ENCODE measurements at places on chromosomes 3 and 15. TPM values are rescaled to one million over a fixed set of nuclear protein-coding genes. Genes with fewer than 3 reads are reported as not detected.

GRCh38 chr3:69821133-69821532 is 81.9 kb downstream of the MITF start:
- DNase-seq: no peak

DNA sequence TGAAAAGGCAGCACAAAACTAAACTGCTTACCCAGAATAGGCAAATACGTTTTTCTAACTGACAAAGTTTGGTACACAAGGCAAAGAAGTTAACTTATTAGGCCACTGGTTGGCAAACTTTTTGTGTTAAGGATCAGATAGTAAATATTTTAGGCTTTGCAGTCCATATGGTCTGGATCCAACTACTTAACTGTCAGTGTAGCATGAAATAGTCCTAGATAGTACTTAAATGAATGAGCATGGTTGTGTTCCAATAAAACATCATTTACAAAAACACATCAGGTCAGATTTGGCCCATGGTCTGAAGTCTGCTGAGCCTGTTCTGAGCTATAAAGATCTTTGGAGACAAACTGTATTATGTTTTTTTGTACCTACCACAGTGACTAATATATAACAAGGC is 136.9 kb downstream of the PCCB start:
- DNase-seq: no peak

- no peak for DNase-seq
Measured at GRCh38 chr15:95286352-95286880, 1044.1 kb upstream of the NR2F2 start.

- no peak for DNase-seq
Measured at GRCh38 chr15:44861917-44862316, 94.6 kb upstream of the TERB2 start.

DNA sequence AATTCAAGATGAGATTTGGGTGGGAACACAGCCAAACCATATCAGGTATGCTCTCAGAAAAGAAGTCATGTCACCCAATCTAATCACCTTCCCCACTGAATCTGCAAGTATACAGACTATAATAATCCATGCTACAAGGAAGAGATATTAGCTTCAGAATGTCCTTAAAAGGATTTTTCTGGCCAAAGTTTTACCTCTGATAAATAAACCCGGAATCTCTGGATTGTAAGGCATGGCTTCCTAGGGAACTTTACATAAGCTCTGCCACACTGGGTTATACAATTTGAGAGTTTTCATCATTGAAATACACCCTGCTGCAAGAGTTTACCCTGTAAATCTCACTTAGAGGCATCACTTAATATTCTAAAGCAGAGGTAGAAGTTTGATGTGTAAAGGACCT is 330.5 kb upstream of the KCNMB2 start:
- DNase-seq: no peak

- DNase-seq: no peak
Measured at GRCh38 chr15:69973102-69973714, 124.5 kb downstream of the TLE3 start.

LHFPL4 gene
- total RNA-seq: 0.58 TPM

ITIH1 gene
- total RNA-seq: not detected

ALDH1A2 gene
- 36.0 TPM for total RNA-seq

Measured in urinary bladder (tissue), 4 donors.